WTC11 (cell line): ENCODE measurements at places on chromosomes 6 and 20. TPM values are rescaled to one million over a fixed set of nuclear protein-coding genes. Genes with fewer than 3 reads are reported as not detected.

DNA sequence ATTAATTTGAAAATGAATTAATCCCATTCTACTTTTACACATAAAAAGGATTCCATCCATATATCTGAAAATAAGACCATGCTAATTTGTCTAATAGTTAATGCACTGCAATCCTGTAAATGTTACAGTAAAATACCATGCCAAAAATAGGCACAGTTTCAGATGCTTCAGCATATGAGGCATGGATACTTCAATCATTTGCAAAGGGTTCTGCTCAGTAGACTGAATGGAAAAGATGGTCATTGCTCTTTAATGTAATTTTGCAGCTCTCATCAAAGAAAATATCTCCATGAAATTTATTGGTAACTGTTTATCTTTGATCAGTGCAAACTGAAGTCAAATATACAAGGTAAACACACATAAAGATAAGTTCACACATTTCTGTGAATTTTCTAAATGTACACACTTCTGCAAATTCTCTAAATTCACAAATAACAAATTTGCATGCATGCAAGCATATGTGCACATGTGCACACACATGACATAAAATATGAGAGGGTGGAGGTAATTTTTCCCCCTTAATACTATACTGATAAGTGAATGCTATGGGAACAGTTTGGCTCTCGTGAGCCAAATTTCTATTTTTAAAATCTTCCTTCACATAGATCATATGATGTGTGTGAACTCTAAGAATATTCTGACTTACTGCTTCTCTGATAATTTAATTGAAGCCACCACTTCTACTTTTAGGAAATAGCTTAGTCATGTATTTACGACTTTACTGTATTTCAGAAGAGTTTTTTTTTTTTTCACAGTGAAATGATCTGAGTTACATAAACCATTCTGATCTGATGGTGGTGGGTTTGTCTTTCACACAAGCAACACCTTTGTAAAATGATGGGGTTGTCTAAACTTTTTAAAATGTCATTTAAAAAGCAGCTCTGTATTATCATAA, 996.8 kb upstream of the CITED2 start:
- H3K27ac ChIP-seq = peak overlapping the region; percentile 72; the same call in 1 of the 2 replicates
- H3K4me3 ChIP-seq = no peak overlapping the region
- peaks cover 15% of the 10 kb centered on the region for H3K4me1 ChIP-seq
- DNase-seq = no peak
- peaks cover 25% of the 10 kb centered on the region for H3K36me3 ChIP-seq

Gene WFDC12
- total RNA-seq = not detected in 3 replicates

Gene CST7
- total RNA-seq = not detected in 3 replicates

Gene CALHM6
- 0.21 to 1.4 TPM (median 0.44 TPM) in 3 replicates for total RNA-seq

GRCh38 chr20:64151633-64152530, 12.4 kb upstream of the MYT1 start:
- no peak overlapping the region for H3K4me3 ChIP-seq
- no peaks in the 10 kb centered on the region for H3K27me3 ChIP-seq
- H3K27ac ChIP-seq = peak overlapping the region; percentile 43
- peaks cover 5% of the 10 kb centered on the region; the same call in 1 of the 2 replicates for H3K36me3 ChIP-seq
- no peak for DNase-seq

DNA sequence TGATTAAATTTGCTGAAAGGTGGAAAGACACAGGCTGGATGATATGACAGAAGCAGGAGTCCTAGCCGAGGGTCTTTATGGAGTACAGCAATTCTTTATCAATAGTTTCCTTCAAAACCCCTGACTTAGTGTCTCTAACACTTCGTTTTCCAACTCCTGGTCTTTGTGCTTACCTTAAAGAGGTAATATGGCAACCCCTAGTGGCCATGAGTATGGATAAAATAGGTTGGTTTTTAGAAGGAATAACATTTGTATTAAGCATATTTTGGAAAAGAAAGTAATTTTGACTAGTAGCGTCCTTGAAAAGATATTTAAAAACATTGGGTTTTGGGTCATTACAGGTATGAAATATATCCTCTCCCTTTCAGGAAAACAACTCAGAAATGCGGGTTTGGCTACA, 51.9 kb downstream of the VGLL2 start:
- no peaks in the 10 kb centered on the region; the same call in 1 of the 2 replicates for H3K27me3 ChIP-seq
- H3K4me1 ChIP-seq = peaks cover 2% of the 10 kb centered on the region; the same call in 1 of the 2 replicates
- H3K27ac ChIP-seq = no peak overlapping the region
- no peaks in the 10 kb centered on the region for H3K36me3 ChIP-seq

GRCh38 chr6:53961679-53962370, 149.4 kb upstream of the MLIP start:
- DNase-seq = peak; percentile 43
- H3K27me3 ChIP-seq = no peaks in the 10 kb centered on the region
- no peaks in the 10 kb centered on the region for H3K36me3 ChIP-seq
- H3K27ac ChIP-seq = peak overlapping the region; percentile 86
- no peak overlapping the region for H3K4me3 ChIP-seq

Gene MAP1LC3A
- 7.5 to 12.1 TPM (median 11.3 TPM) in 3 replicates for total RNA-seq

GRCh38 chr20:22352019-22352418, 232.4 kb downstream of the FOXA2 start:
- no peak overlapping the region for H3K4me3 ChIP-seq
- no peak for DNase-seq
- H3K27me3 ChIP-seq = peaks cover 7% of the 10 kb centered on the region
- no peaks in the 10 kb centered on the region for H3K4me1 ChIP-seq
- no peaks in the 10 kb centered on the region for H3K36me3 ChIP-seq

- H3K4me3 ChIP-seq = peak overlapping the region; percentile 75
- H3K4me1 ChIP-seq = peaks cover 59% of the 10 kb centered on the region
- no peak overlapping the region for H3K27ac ChIP-seq
- DNase-seq = no peak
- peaks cover 53% of the 10 kb centered on the region for H3K27me3 ChIP-seq
Measured at GRCh38 chr20:1896484-1897258, 1.5 kb downstream of the SIRPA start.

DNA sequence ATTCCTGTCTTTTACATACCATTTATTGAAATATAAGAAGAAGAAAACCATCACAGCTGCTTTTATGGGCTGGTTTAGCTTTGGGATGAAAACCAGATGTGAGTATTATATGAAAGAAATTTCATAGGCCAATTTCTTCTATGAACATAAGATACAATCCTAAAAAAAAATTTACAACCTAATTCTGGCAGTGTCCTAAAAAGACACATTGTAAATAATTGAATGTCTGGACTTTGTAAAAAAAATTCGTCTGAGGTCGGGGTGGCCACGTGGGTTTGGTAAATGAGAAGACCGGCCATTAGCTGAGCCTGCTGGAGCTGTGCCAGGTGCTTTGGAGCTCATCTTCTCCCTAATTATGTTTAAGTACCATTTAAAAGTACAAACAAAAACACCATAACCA, 26.8 kb downstream of the DACT2 start:
- H3K4me3 ChIP-seq = no peak overlapping the region
- H3K36me3 ChIP-seq = peaks cover 3% of the 10 kb centered on the region
- no peaks in the 10 kb centered on the region for H3K4me1 ChIP-seq
- H3K27me3 ChIP-seq = no peaks in the 10 kb centered on the region

DNA sequence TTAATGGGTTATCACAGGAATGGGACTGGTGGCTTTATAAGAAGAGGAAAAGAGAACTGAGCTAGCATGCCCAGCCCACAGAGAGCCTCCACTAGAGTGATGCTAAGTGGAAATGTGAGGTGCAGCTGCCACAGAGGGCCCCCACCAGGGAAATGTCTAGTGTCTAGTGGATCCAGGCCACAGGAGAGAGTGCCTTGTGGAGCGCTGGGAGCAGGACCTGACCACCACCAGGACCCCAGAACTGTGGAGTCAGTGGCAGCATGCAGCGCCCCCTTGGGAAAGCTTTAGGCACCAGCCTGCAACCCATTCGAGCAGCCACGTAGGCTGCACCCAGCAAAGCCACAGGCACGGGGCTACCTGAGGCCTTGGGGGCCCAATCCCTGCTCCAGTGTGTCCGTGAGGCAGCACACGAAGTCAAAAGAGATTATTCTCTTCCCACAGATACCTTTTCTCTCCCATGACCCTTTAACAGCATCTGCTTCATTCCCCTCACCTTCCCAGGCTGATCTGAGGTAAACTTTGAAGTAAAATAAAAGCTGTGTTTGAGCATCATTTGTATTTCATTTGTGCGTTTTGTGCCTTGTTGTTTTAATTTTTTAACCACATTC, 4.4 kb downstream of the HLA-E start:
- H3K27ac ChIP-seq = no peak overlapping the region
- H3K4me3 ChIP-seq = no peak overlapping the region
- DNase-seq = peak; percentile 79
- peaks cover 8% of the 10 kb centered on the region for H3K4me1 ChIP-seq
- peaks cover 29% of the 10 kb centered on the region for H3K36me3 ChIP-seq
- H3K27me3 ChIP-seq = no peaks in the 10 kb centered on the region; the same call in 1 of the 2 replicates

- H3K4me1 ChIP-seq = no peaks in the 10 kb centered on the region
- H3K4me3 ChIP-seq = no peak overlapping the region
- DNase-seq = no peak
- no peaks in the 10 kb centered on the region; the same call in 1 of the 2 replicates for H3K27me3 ChIP-seq
- H3K36me3 ChIP-seq = peaks cover 5% of the 10 kb centered on the region
- no peak overlapping the region for H3K27ac ChIP-seq
Measured at GRCh38 chr6:116629563-116629981, 13.3 kb downstream of the RSPH4A start.

- H3K27ac ChIP-seq = no peak overlapping the region
- H3K4me1 ChIP-seq = peaks cover 8% of the 10 kb centered on the region
- H3K4me3 ChIP-seq = no peak overlapping the region
- no peaks in the 10 kb centered on the region for H3K27me3 ChIP-seq
- no peaks in the 10 kb centered on the region for H3K36me3 ChIP-seq
Measured at GRCh38 chr6:97049253-97050011, 124.9 kb downstream of the KLHL32 start.

DNA sequence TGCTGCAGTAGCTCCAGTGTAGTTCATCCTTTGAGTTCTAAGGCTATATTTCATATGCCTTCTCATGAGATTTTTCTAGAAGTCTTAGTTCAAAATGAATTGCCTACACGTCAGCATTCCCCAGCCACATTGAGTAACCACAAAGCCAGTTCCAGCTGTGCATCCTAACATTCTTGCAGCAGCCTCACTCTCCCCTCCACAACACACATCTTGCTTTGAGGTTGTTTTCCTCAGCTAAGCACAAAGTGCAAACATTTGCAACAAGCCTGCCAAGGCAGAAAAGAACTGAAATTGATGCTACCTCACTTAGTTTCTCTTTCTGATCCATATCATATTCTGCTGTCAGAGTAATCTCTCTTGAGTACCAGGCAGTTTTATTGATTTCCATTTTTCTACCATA, 160.7 kb upstream of the KCNQ5 start:
- DNase-seq = no peak
- no peak overlapping the region for H3K27ac ChIP-seq
- H3K4me1 ChIP-seq = no peaks in the 10 kb centered on the region
- no peaks in the 10 kb centered on the region for H3K36me3 ChIP-seq
- no peaks in the 10 kb centered on the region for H3K27me3 ChIP-seq

Gene EBF4
- 2.7 to 5.0 TPM (median 3.2 TPM) in 3 replicates for total RNA-seq

- H3K4me1 ChIP-seq = peaks cover 10% of the 10 kb centered on the region
- DNase-seq = no peak
- H3K36me3 ChIP-seq = no peaks in the 10 kb centered on the region
- peaks cover 6% of the 10 kb centered on the region; the same call in 1 of the 2 replicates for H3K27me3 ChIP-seq
- no peak overlapping the region for H3K27ac ChIP-seq
- H3K4me3 ChIP-seq = no peak overlapping the region
Measured at GRCh38 chr20:42155586-42155985, 537.4 kb upstream of the CHD6 start.

DNA sequence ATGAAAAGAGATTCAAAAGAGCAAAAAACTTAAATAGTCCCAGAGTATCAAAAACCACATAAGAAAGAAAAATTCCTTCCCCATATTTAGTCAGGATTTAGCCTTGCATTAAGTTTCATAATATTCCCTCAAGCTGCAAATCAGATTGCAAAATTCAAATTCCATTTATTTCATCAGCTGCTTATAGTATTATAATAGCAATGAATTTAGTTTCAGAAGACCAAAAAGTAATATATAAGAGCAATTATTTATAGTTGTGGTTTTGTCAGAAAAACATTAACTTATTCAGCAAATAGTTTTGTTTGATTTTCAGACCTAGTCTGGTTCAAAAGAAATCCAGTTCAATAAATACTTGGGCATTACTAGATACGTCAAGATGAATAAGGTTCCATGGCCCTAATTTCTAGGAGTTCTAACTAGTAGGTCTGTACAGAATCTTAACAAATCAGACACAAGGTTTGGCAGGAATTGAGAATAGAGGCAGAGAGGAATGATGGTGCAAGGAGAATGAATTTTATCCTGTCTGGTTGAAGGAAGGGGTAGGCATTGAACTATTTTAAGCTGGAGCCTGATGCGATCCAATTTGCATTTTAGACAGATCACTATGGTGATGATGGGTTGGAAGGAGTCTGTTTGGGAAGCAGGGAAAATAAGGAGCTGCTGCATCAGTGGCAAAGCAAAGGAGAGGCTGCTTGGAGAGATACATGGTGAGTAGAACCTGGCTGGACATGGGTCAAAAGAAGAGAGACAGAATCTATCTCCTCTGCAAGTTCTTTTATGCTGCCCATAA, 163.9 kb upstream of the STXBP5 start:
- DNase-seq = no peak
- peaks cover 18% of the 10 kb centered on the region for H3K4me1 ChIP-seq
- no peak overlapping the region for H3K4me3 ChIP-seq
- H3K36me3 ChIP-seq = peaks cover 24% of the 10 kb centered on the region
- H3K27me3 ChIP-seq = no peaks in the 10 kb centered on the region; the same call in 1 of the 2 replicates

DNA sequence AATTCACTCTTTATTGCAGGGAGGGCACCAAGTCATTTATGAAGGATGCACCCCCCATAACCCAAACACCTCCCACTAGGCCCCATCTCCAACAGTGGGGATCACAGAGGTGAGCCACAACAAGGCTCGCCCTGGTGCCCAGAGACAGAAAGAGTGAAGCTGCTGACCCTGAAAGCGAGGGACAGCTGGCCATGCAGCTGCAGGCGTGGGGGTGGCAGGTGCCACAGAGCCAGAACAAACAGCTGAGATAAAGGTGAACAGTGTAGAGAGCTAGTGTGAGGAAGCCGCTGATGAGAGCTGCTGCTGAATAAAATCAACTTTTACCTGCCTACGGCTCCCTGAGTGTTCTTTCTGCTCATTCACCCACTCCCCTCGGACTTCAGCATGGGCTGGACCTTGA, 18.8 kb upstream of the RGS17 start:
- no peaks in the 10 kb centered on the region for H3K36me3 ChIP-seq
- H3K4me1 ChIP-seq = 0 out of 2 replicates have a peak, but pooled peaks cover 3% of the 10 kb centered on the region
- no peaks in the 10 kb centered on the region for H3K27me3 ChIP-seq
- H3K27ac ChIP-seq = no peak overlapping the region
- H3K4me3 ChIP-seq = no peak overlapping the region
- DNase-seq = no peak

- 0 out of 2 replicates have a peak overlapping the region, but pooled peaks have one; percentile 3 for H3K27ac ChIP-seq
- H3K4me3 ChIP-seq = no peak overlapping the region
- no peaks in the 10 kb centered on the region; the same call in 1 of the 2 replicates for H3K27me3 ChIP-seq
Measured at GRCh38 chr6:89481695-89482094, 48.7 kb downstream of the ANKRD6 start.

Gene ELOVL4
- 8.5 to 10.1 TPM (median 9.0 TPM) in 3 replicates for total RNA-seq

Gene CPXM1
- 51.2 to 57.1 TPM (median 54.6 TPM) in 3 replicates for total RNA-seq
